ENCODE measurements at places on chromosomes 2 and 18. TPM values are rescaled to one million over a fixed set of nuclear protein-coding genes. Genes with fewer than 3 reads are reported as not detected.

GRCh38 chr2:2879781-2880180, 497.8 kb downstream of the EIPR1 start:
- no peaks in the 10 kb centered on the region for H3K4me1 ChIP-seq
- no peak for DNase-seq
- H3K27me3 ChIP-seq: peaks cover 4% of the 10 kb centered on the region
- H3K36me3 ChIP-seq: no peaks in the 10 kb centered on the region
- no peak overlapping the region for H3K27ac ChIP-seq
- no peak overlapping the region for H3K4me3 ChIP-seq

GRCh38 chr2:218290316-218291261, 1.7 kb downstream of the TMBIM1 start:
- H3K27me3 ChIP-seq: no peaks in the 10 kb centered on the region
- H3K36me3 ChIP-seq: no peaks in the 10 kb centered on the region
- no peak for DNase-seq
- H3K4me1 ChIP-seq: peaks cover 78% of the 10 kb centered on the region
- H3K27ac ChIP-seq: peak overlapping the region; percentile 93

DNA sequence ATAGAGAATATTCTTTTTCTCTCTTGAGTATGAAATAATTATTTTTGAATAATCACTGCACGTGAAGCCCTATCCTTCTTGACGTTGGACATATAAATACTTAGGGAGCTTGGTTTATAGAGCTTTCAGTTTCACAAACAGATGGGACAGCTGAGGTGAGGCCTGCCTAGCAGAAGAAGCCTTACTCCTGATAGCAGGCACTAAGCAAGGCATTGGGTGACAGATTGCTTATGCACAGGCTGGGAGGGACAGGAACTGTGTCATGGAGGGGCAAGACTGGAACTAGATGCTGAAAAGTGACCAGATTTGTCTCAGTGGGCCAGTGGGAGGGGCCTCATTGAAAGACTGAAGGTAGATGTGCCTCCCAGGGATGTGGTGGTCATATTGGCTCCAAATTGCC, 220.8 kb downstream of the NEDD4L start:
- no peak overlapping the region for H3K4me3 ChIP-seq
- DNase-seq: no peak
- H3K4me1 ChIP-seq: peaks cover 21% of the 10 kb centered on the region
- no peaks in the 10 kb centered on the region for H3K27me3 ChIP-seq
- no peaks in the 10 kb centered on the region for H3K36me3 ChIP-seq

DNA sequence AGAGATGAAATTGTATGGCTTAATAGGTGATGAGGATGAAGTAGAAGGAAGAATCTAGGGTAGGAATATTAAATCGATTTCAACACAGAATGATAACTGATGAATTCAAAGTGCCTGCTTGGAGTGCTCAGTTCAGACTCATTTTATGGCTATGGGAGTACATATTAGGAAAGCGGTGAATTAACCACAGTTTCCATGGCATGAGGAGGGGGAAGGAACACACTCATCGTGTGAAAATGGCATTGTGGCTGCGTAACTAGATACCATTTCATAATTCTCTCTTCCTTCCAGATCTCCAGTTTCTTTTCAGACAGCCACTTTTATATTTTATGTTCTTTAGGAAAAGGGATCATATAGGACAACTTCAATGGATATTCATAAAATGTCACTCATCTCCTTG, 232.3 kb upstream of the KCNJ3 start:
- DNase-seq: no peak
- H3K4me3 ChIP-seq: no peak overlapping the region
- no peaks in the 10 kb centered on the region for H3K36me3 ChIP-seq
- no peaks in the 10 kb centered on the region for H3K4me1 ChIP-seq

DNA sequence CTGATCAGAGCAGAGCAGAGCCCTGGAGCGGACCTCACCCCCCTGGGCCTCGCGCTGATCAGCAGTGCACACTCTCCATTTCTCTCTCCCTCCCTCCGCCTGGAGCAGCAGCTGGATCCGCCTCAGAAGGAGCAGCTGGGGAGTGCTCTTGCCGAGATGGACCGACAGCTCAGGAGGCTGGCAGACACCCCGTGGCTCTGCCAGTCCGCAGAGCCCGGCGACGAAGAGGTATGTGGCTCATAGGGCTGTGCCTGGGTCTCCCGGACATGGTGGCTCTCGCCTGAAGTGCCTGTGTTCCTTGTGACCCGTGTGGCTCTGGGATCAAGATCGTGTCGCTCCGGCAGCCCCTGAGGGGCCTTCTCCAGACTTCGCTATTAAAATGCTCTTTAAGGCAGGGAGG, 102.5 kb downstream of the USP40 start:
- no peak for DNase-seq
- no peak overlapping the region for H3K27ac ChIP-seq
- H3K4me1 ChIP-seq: no peaks in the 10 kb centered on the region
- no peaks in the 10 kb centered on the region for H3K27me3 ChIP-seq
- peaks cover 25% of the 10 kb centered on the region for H3K36me3 ChIP-seq

Gene CDH2
- total RNA-seq: 210 TPM

All from progenitor cell of endocrine pancreas (in vitro differentiated cells).